GM12878 (cell line): ENCODE measurements at places on chromosomes 11 and 22.

GRCh38 chr11:76694664-76695063, 24.1 kb upstream of the LRRC32 start:
- no peak for DNase-seq

DNA sequence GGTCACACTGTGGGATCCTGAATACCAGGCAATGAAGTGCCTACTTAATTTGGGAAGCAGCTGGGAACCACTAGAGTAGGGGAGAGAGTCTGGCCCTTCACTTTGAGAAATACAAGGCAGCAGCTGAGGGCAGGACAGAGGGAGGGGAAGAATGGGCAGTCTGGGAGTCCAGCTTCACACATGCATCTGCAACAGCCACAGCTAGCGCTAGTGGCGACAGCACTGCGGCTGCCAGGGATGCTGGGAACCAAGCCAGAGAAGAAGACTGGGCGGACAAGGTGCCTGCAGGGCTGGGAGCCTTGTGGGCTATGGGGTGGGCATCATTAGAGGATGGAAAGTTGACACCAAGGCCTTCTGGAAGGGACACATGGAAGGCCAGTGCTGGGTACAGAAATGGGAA, 15.8 kb downstream of the SCUBE2 start:
- no peak for DNase-seq

DNA sequence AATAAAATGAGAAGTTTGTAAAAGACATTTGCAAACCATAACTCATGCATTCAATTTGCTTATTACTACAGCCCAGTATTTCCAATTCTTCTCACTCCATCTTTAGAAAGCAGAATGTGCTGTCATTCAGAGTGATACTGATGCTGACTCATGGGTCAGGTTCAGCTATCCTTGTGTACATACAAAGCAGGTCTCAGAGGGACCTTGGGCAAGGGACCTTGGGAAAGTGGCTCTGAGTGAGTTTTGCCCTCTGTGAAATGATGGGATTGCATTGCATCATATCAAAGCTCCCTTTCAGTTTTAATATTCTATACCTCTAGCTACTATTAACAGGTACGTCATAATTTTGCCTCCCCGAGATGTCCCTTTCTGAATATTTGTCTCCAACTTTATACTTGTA, 848.7 kb downstream of the OPCML start:
- no peak for DNase-seq

DNA sequence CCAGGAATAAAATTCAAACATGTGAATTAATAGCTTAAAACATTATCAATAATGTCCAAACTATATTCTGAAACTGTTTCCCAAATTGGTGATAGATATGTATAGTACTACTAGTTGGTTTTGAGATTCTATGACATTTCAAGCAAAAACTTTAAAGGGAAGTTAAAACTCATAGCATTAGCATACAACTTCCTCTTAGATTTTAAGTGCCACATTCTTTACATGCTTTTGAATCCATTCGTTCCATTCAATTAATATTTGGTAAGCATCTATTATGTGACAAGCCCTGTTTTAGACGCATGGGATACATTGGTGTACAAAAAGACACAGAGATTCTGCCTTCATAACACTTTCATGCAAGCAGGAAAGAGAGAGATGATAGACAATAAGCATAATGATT, 8.9 kb downstream of the PATL1 start:
- no peak for DNase-seq

DNA sequence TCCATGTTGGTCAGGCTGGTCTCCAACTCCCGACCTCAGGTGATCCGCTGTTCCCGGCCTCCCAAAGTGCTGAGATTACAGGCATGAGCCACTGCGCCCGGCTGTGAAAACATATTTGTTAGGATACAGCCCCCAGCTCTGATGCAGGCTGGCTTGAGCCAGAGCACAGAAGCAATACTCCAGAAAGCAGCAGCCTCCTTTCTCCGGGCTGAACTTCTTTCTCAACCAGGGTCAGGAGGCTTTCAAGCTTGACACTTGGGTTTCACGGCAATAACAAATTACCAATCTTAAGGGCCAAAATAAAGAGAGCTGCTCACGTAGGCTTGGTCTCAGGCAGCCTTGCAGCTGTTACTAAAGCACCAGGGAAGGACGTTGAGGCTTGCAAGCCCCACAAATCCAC, 10.8 kb upstream of the CECR2 start:
- no peak for DNase-seq

- peak; percentile 28 for DNase-seq
Measured at GRCh38 chr11:107040433-107041087, 22.3 kb upstream of the GUCY1A2 start.

DNA sequence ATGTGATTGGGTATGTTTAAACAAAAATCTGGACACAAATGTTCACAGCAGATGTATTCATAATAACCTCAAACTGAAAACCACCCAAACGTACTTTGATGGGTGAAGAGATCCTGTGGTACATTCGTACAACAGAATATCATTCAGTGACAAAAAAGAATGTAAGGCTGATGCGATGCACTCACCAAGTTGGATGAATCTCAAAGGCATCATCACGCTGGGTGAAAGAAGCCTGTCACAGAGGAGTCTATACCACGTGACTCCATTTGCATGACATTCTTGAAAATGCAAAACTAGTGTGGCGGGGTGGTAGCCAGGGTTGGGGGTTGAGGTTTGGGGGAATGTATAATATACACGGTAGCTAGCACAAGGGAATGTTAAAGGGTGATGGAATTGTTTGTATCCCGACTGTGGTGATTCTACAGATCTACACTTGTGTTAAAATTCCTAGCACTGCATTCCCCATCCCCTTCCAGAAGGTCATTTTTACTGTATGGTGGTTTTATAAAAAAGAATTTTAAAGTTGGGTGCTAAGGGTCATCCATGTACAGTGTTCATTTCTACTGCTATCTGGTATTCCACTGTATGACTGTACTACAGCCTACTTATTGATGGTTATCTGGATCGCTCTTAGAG, 35.0 kb upstream of the SLC25A1 start:
- DNase-seq, result no peak

- no peak for DNase-seq
Measured at GRCh38 chr11:44698252-44698912, 28.4 kb upstream of the TSPAN18 start.

DNA sequence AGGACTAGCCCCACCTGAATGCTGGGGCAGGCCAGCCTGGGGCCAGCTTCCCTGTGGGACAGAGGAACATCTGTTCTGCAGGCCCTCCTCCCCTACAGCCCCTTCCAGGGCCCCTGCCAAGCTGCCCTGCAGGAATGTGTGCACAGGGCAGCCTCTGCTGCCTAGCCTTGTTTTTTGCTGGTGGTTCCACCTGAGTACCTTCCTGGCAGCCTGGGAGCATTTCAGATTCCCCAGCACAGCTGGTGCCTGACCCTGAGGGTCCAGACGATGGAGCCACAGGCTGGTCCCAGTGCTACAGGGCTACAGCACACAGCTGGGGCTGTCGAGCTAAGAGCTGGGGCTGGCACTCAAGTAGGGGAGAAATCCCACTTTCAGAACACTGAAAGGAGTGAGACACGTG, 22.3 kb upstream of the GPR83 start:
- no peak for DNase-seq

GRCh38 chr11:100550912-100551632, 136.0 kb upstream of the ARHGAP42 start:
- DNase-seq, result no peak

DNA sequence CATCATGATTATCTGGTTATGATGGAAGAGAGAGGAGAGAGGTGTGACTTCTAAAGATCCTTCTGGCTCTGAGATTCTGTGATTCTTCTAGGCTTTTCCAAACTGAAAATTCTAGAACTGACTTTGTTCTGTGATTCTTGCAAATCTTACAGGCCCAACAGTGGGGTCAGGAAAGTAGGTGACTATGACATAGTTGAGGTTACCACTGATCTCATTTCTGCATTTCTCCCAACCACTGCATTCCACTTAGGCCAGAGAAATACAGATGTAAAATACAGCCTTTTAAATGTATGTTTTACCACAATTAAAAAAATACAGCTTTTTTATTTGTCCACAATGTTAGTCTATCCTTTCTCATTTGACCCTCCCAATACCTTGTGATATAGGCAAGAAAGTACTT, 83.7 kb downstream of the STIM1 start:
- DNase-seq, result no peak

DNA sequence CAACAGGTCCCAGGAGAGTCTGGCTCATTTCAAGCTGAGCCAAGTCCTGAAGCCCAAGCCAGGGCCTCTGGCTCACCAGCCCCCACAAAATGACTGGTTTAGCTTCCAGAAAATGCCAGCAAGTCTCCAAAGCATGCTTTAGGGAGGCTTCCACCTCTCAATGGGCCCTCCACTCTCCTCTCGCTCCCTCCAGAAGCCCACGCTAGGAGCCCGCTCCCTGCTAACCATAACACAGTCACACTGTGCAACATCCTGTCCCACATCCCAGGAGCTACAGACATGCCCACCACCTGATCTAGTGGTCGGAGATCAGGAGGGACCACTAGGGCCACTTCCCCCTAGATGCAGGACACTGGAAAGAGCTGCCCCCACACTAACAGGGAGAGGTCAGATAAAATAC, 6.9 kb downstream of the SULT4A1 start:
- DNase-seq, result no peak

DNA sequence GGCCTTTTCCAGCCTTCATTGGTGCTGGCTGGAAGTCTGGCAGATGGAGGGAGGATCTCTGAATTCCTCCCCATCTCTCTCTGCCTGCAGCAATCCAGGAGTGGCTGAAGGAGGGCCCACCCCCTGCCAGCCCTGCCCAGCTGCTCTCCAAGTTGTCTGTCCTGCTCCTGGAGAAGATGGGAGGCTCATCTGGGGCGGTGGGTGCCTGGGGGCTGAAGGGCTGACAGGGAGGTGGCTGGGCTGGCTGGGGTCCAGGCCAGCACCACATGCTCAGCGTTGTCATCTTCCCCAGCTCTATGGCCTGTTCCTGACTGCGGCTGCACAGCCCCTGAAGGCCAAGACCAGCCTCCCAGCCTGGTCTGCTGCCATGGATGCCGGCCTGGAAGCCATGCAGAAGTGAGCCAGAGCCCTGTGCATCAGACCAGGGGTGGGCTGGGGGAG, 12.2 kb downstream of the TKFC start:
- no peak for DNase-seq

- no peak for DNase-seq
Measured at GRCh38 chr11:76837696-76838677, 22.7 kb upstream of the ACER3 start.

- no peak for DNase-seq
Measured at GRCh38 chr11:83764643-83765042, 478.5 kb upstream of the CCDC90B start.

GRCh38 chr22:39446239-39446721, 10.5 kb upstream of the MGAT3 start:
- peak; percentile 59 for DNase-seq

DNA sequence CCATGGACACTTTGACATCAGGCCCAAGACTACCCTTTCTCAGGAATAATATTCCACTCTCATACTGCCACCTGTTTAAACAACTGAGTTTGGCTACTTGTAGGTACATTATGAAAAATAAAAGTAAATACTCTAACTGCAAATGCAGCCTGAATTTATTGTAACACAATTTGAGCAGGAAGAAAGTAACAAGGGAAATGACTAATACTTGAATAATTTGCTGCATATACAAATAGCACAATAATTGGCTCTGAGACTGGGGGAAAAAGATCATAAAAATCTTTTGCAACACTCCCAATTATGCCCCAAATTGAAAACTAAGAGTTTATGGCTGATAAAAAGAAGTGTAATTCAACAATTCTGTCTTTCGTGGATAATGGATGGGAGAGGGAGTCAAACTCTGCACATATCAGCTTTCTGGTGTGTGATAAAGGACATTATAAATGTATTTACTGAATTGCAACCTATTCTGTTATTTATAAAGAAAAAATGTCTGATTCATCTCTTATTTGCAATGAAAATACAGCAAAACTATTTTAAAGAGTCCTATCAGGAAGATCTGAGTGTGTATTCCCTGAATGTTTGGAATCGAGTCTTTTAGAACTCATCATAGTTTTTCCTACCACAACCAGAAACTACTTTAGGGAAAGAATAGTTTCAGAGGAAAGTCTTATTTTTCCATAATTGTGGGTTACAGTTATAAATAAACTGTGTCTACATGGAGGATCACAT, 359.0 kb downstream of the JRKL start:
- DNase-seq, result no peak

DNA sequence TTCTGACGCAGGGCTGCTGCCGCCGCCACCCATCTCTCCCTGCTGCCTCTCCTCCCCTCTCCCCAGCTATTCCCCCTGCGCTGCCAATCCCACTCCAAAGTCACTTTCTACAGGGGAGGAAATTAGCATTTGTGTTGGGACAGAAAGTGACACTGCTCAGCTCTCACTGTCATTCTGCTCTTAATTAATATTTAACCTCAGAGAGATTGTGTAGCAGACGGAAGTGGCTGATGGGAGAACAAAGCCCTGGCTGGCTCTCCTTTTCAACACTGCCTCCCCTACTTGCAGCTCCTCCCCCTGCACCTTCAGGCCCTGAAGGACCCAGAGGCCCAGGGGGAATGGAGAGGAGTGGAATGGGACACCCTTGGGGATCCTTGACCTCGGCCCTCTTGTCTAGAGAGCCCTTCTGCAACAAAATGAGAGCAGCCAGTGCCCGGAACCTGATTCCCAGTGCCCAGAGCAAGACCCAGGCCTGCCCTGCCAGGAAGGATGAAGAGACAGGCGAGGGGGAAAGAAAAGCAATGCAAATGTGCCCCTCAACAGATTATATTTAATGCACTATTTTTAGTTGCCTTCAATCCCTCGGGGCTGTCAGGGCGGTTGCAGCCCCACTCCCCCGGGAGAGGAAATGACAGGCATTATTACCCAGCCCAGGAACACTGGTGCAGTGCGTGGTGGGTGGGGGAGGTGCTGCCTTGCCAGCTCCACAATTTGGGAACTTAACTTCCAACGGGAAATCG, 14.6 kb upstream of the NRGN start:
- peak; percentile 41 for DNase-seq

DNA sequence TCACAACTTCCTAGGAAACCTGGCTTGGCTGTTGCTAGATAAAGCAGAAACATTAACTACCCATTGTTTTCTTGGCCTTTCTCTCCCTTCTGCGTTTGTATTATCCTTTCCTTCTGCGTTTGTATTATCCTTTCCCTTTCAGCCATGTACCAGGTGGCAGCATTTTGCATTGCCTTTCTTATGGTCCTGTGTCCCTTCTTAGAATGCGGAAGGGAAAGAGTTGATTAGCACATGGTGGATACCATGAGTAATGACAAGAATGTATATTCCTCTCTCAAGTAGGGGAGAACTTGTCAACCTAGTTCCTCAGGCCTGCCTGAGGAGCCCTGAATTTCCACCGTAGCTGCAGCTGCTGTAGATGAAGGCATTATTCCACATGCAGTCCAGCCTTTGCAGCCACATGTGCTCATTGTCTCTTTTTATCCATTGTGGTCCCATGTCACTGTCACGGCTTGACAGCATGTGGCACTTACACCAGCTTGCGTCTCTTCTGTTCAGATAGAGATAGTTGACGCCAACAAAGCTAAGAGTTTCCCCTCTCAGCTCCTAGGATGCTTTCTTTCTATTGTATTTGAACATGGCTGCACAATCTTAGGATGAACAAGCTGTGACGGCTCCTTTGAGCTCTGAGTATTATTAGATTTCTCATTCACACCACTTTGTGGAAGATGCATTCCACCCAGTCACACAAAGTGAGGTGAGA, 44.8 kb downstream of the SLN start:
- DNase-seq, result no peak

- DNase-seq, result no peak
Measured at GRCh38 chr11:7630002-7630401, 43.3 kb downstream of the CYB5R2 start.

- peak; percentile 39 for DNase-seq
Measured at GRCh38 chr22:41286639-41287091, 678 bp upstream of the RANGAP1 start.
